ENCODE measurements at places on chromosomes 5 and 9.

- DNase-seq: no peak
Observed at GRCh38 chr9:121358751-121359150, 11.3 kb downstream of the STOM start.

- DNase-seq: no peak
Observed at GRCh38 chr5:113162208-113162607, 185.6 kb downstream of the DCP2 start.

GRCh38 chr9:93645921-93646639, 69.7 kb downstream of the PHF2 start:
- DNase-seq: no peak

- no peak for DNase-seq
Observed at GRCh38 chr9:127835991-127836516, 18.4 kb downstream of the ENG start.

- no peak for DNase-seq
Observed at GRCh38 chr5:140488914-140489313, 58.5 kb upstream of the EIF4EBP3 start.

GRCh38 chr5:149638136-149638535, 56.8 kb downstream of the ARHGEF37 start:
- DNase-seq: no peak

DNA sequence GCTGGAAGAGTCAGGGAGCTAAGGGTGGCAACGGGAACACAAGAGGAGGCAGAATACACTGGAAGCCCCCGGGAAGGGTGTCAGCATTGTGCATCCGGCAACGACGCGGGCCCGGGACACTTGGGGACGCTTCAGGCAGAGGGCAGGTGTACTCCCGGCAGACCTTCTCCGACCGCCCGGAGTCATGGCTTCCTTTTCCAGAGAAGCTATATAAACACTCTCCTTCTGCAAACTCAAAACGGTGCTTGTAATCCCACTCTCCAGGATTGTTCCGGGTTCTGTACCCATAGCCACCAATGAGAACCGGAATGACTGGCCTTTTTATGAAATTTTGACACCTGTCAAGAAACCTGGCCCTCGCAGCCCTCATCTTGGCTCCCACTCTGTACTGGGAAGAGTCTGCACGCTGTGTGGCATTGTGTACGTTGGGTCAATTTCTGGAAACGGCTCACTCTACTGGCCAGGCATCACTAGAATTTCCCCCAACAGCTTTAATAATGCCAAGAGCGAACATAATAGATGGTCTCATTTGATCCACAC, 462 bp upstream of the MCC start:
- no peak for DNase-seq

GRCh38 chr5:178304016-178304415, 71.4 kb upstream of the PHYKPL start:
- no peak for DNase-seq

DNA sequence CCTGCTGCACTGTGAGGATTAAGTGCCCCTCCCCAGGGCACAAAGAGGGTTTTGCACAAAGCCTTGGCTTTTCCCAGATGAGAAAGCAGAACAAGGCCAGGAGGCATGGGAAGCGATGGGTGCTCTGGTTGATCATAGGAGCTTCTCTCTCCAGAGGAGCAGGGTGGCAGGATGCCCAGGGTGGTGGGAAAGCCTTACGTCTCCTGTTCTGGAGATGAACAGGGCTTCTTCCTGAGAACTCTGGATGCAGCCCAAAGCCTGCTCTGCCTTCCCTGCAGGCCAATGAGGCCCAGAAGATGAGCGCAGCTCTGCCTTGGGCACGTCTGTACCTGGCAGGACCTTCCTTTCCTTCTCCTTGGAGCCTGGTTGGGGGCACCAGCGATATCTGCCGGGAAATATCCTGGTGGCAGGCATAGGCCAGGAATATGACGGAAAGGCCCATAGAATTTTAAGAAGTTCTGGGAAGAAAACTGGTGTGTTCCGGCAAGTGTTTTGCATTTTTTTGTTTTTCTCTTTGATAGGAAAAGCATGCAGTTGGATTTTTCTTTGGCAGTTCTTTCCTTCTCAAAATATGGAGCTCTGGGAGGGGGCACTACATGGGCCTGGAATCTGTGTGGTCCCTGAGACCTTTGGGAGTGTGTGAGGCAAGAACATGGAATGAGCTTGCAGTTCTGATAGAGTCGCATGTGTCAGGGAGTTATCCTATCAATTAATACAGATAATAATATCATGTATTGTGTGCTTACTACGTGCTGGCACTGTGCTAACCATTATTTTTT, 253.2 kb upstream of the KLF4 start:
- no peak for DNase-seq

- DNase-seq: peak; percentile 85
Observed at GRCh38 chr5:134122530-134122929, 8.0 kb downstream of the TCF7 start.

DNA sequence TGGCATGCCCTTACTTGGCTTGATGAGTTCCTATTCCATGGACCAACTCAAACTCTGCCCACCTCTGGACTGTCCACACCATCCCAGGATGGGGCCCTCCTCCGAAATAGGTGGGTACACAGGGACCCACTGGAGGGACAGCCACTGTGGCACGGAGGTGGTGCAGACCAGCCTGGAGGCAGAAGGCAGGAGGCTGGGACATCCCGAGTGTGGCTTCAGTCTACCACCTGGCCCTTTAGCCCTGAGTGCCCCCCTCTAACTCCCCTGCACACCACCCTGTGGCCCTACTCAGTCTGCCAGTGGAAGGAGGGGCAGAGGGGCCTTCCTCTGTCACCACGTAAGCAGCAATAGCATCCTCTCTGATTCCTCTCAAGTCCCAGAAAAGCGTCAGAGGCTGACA, 3.7 kb downstream of the IL3 start:
- no peak for DNase-seq

DNA sequence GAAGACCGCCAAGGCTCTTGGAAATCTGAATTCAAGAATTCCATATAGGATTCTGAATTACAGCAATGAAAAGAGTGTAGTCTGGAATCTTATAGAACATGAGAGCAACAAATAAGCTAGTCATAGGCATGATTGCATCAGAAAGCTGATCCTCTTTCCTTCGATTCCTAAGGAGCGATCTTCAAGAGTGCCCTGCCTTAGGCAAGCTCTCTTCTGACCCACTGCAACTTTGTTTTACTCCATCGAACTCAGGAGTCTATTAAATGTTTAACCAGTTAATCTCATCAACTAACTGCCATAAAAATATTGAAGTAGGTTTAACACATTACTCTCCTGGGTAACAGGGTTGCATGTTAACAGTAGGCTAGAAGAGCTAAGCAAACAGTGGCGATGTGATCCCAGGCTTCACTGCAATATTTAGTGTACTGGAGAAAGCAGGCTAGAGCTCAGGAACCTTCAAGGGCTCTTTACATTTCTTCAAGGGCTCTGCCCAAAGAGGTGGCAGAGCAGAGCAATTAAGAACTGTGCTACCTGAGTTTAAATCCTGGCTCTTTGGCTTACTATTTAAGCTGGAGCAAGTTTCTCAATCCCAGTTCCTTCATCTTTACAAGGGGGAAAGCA, 146.3 kb downstream of the RORB start:
- DNase-seq: no peak

DNA sequence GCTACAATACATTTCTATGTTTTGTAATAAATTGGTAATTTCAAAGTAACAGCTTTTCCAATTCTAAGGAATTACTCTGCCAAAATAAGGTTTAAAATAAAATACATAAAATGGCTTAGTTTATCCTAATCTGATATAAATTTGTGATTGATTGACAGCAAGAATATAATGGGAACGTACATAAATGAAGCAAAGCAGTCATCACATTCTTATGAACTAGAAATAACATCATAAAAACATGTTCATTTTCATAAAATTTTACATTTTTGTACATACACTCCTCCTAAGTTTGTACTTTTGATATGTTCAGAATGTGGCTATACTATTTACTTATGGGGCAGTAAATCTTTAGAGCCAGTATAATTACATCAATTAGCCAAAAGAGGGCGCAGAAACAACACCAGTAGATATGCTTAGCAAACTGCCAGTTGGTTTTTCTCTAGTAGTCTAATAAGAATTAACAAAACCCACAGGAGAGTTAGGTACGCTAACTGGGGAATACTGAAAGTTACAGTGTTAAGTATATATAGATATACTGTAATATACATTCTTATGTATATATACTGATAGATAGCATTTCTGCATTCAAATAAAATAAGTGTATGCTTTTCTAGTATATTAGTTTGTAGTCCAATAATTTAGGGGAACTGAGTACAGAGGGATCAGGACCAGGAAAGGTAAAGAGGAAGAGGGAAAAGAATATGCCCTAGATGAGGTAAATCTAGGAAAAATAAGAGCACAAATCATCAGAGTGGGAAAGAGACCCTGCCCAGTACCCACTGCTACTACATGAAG, 76.8 kb downstream of the ZDHHC21 start:
- DNase-seq: peak; percentile 11

GRCh38 chr5:178544166-178544834, 45.9 kb downstream of the COL23A1 start:
- DNase-seq: no peak

- DNase-seq: no peak
Observed at GRCh38 chr5:142772446-142773293, 2.5 kb downstream of the ARHGAP26 start.

GRCh38 chr9:103371152-103371551, 376.0 kb downstream of the CYLC2 start:
- DNase-seq: no peak

- DNase-seq: no peak
Observed at GRCh38 chr5:163993126-163993525, 487.7 kb downstream of the MAT2B start.

DNA sequence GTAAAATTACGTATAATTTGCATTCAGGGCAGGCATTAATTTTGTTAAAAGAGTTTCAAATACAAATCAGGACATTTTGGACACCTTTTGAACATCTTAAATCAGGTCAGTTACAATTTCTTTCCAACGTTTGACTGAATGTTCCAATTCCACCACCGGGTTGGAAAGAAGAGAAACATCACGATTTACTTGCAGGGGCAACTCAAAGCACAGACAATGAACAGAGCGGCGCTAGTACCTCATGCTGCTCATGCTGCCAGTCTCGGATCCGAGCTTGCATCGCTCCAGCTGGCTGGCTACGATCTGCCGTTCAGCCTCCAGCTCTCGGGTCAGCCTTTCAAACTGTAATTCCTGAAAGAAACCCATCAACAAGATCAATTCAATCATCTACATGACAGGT, 339.5 kb downstream of the CTNND2 start:
- no peak for DNase-seq

DNA sequence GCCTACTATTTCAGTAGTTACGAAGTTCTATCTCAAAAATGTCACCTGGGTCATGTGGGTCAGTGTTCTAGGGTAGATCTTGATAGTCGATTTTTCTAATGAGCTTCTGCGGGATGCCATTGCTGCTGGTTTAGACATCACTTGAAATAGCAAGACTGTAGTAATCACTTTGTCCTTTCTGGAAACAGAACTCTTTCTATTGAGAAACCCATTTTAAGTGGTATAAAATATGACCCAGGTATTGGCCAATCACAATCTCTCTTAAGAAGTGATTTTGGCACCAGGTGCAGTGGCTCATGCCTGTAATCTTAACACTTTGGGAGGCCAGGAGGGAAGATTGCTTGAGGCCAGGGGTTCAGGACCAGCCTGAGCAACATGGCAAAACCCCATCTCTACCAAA, 17.6 kb downstream of the ARRDC3 start:
- no peak for DNase-seq

GRCh38 chr9:16869882-16870595, 431 bp downstream of the BNC2 start:
- DNase-seq: no peak

DNA sequence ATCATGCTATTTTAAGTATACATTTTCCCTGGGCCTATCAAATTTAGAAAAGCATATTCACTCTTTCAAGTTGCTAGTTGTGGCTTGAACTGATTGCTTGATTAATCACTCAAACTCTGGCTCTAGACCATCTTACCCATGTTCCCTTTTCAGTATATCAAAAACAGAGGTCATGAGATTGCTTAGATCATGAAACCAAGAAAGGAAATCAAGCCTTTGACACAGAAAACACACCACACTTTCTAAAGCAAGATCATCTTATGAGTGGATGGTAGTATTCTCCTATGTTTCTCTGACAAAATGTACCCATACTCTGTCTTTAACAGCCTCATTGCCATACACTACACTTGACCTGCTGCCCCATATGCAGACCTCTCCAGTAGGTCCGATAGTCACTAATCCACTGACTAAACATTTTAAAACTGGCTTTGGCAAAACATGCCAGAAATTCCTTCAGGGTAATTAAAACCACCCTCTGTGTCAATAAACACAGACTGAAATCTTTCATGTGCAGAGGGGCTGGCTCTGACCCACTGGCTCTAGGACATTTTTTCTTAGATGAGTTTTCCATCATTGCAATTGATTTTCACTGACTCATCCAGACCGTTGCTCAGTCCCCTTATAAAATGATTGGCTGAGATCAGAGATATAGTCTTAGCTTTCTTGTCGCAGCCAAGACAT, 18.2 kb downstream of the PPP2R2B start:
- DNase-seq: no peak

GRCh38 chr9:121354762-121355161, 15.3 kb downstream of the STOM start:
- no peak for DNase-seq

DNA sequence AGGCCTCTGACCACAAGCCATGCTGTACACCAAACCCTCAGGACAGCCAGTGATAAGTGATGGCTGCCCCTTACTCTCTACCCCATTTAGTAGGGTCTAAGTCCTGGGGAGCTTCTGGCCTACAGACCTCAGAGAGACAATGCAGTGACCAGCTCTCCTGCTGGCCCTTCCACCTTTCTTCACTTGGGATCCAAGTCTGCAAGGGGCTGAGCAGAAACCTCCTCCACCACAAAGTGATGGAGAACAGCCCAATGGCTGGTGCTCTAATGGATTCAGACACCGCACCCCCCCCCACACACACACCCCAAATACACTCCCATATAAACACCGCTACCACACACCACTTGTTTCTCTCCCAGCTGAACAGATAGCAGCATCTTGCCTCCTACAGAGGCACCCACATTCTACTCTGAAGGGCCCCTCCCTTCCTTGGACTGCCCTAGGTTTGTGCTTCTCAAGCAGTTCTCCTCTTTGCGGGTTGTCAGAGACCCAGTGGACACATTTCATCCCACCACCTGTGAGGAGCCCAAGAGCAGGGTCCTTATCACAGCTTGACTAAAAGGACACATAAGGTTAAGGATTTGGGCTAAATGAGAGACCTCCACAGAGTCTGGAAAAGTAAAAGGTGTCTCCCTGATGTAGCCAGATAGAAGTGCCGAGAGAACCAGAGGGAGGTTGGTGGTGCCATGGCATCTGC, 1.3 kb upstream of the PDLIM4 start:
- DNase-seq: no peak

GRCh38 chr9:89023740-89024139, 32.5 kb downstream of the S1PR3 start:
- no peak for DNase-seq

- DNase-seq: no peak
Observed at GRCh38 chr9:114583371-114584155, 4.0 kb upstream of the ATP6V1G1 start.

- DNase-seq: no peak
Observed at GRCh38 chr5:61245936-61246335, 83.7 kb upstream of the SMIM15 start.

- no peak for DNase-seq
Observed at GRCh38 chr9:133579601-133580418, 29.4 kb downstream of the FAM163B start.

Measured in thymus (tissue), 14 donors.